ENCODE measurements at places on chromosomes 5 and 9.

- no peak for DNase-seq
These were observed 78.0 kb upstream of the TGFBR1 start for GRCh38 chr9:99026956-99027298.

DNA sequence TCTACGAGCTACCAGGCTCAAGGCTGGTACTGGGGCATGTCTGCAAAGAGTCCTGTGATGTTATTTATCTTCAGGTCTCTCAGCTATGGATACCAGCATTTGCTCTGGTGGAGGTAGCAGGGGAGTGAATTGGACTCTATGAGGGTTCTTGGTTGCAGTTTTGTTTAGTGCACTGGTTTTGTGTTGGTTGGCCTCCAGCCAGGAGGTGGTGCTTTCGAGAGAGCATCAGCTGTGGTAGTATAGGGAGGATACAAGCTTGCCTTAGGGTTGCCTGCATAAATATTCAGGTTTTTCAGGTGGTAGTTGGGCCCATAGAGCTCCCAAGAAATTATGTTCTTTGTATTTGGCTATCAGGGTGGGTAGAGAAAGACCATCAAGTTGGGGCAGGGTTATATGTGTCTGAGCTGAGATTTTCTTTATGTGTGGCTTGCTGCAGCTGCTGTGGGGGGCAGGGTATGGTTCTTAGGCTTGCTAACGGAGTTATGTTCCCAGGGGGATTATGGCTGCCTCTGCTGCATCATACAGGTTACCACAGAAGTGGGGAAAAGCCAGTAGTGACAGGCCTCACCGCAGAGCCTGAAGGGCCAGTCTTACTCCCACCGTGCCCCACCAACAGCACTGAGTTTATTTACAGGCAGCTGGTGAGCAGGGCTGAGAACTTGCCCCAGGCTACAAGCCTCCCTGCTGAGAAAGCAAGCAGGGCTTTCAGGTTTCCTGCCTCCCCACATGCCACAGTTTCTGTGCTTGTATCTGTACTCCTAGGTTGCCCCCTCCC, 9.7 kb upstream of the RIOK2 start:
- DNase-seq, result peak; percentile 24

- DNase-seq, result no peak
These were observed 95.8 kb upstream of the ANKRD55 start for GRCh38 chr5:56328753-56329560.

DNA sequence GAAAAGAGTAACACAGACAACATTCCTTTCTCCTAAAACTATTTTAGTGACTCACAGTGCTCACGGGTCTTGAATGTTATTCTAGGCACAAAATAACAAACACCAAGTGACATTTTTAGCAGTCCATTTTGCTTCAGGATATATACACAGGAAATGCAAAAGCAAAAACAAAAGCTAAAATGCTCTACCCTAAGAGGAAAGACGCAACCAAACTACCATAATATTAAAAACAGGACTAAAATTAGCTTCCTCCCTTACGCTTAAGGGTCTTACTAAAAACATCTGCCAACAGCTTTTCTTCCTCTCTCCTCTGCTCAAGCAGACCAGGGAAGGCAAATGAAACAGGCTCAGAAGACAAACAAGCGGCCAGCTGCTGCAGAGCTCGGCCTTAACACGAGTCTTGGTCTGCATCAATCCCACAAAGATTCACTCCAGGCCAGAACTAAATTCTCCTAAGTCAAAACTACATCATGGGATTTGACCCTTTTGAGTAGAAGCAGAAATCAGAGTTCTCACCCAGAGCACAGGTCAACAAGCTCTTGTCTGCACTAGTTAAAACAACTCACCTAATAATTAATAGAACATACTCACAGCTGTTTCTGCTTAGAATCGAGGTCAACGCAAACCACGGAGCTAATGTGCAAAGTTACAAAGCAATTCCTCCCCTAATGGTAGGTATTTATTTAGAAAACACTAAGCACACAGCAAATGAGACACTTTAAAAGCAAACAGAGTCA, 62.3 kb downstream of the RAPGEF1 start:
- peak; percentile 72 for DNase-seq

DNA sequence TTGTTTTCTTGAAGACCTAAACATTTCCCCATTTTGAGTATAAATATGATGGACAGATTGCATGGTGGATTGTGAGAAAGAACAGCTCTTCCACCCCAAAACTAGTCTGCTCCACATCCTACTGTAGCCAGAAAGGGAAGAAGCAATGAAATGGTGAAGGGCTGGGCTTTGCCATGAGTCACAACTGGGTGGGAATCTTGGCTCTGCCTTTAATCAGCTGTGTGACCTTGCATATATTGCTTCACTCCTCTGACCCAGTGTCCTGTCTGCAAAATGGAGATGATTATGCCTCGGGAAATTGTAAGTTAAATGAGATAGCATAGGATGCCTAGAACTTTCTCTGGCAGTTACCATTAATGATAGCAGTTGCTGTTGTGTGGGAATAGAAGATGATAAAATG, 101.9 kb downstream of the PDE8B start:
- no peak for DNase-seq

- no peak for DNase-seq
These were observed 9.4 kb upstream of the FGFR4 start for GRCh38 chr5:177077335-177077734.

DNA sequence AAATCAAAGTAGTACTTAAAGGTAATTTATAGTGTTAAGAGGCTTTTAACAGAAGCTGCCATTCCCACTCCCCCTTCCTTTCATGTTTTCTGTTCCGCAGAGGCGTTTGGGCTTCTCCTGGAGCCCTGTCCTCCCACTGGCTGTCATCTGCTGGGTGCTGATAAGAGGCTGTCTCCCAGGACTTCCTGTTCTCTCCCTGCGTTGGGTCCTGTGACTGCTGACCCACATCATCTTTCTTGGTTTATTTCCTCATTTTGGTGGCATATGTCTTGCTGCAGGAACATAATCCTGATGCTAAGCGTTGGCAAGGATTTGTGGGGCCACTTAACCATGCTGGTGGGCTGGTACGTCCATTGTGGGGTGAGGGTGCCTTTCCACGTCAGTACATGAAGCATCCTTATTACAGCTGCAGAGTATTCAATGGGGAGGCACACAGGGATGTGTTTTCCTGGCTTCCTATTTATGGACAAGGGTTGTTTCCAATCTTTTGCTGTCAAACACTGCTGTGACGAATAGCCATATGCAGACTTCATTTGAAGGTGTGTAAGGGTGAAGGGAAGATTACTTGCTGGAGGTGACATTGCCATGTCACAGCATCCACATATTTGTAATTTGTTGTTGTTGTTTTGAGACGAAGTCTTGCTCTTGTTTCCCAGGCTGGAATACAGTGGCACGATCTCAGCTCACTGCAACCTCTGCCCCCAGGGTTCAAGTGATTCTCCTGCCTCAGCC, 22.3 kb upstream of the RNF130 start:
- no peak for DNase-seq

GRCh38 chr5:44747396-44747795, 61.4 kb upstream of the MRPS30 start:
- DNase-seq, result no peak

DNA sequence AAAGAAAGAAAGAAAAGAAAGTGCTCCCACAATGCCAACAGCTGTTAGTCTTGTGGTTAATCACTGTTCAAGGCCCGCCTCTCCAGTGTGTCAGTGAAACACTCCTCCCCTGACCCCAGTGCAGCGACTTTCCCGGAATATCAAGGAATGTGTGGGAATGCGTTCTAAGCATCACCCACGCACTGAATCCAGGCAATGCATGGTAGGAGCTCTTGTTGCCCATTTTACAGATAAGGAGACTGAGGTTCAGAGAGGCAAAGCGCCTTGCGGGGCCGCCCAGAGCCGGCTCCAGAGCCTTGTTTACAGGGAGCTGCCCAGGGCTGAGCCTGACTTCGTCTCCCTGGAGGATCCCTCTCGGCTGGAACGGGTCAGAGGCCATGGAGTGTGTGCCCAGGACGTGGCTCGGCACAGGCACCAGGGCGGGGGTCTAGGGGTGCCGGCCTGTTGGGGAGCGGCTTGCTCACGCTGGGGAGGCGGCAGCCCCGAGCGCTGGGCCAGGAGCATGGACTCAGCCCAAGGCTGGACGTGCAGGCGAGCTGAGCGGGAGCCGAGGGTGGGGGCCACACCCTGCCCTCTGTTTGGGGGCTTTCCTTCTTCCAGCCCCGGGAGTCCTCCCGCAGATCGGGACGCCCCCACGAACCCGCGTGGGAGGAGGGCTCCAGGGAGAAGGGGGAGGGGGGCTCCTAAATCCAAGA, 823 bp downstream of the ST6GALNAC6 start:
- peak; percentile 72 for DNase-seq

DNA sequence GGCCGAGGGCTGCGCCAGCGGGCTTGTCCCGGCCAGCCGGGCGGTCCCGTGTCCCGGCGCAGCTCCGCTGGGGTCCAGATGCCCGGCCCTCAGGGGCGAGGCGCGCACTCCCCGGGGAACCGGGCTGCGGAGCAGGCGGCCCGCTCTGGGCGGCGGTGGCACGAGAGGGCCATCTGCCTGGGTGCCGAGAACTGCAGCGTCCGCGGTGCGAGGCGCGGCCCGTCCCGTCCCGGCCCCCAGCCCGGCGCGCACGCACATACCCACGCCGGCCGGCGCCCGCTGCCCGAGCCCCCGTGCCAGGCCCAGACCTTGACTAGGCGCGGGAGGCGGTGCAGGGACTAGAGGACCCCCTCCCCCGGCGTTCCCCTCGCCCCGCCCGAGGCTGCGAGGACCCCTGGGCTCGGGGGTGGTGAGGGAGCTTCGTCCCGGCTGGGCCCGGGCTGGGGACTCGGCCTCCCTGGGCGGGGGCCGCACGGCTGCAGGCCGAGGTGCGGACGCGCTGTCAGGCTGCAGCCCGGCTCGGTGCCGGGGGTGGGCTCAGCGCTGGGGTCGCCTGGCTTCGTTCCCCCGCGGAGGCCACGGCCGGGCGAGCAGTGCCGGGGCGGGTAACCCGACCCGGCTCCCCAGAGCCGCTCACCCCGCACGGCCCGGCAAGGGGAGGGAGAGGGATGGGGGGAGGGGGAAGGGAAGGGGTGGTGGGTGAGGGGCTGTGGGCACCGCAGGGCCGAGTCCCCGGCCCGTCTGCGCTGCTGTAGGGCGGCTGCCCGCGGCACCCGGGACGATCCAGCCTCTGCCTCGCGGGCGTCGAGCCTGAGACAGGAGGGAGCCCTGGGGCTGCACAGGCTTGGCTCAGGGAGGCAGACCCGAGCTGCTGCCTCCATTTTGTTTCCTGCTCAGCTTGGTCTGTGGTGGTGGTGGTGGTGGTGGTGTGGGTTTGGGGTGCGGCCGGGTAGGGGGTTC, 1.2 kb upstream of the NSD1 start:
- DNase-seq, result peak; percentile 91

DNA sequence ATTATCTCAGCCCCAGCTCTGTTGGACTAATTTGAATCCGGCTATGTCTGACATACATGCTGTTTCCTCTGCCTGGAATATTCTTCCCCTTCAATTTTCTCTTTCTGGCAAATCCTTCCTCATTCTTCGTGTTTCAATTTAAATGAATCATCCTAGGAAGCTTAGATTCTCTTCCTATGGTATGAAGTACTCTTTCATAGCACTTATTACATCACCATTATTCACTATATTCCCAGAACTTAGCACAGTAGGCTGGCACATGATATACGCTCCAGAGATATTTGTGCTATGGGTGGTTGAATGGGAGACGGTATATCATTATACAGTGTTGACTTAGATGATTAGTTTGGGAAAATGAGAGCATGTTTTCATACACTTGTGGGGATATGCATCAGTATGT, 91.0 kb upstream of the JAK2 start:
- DNase-seq, result no peak

DNA sequence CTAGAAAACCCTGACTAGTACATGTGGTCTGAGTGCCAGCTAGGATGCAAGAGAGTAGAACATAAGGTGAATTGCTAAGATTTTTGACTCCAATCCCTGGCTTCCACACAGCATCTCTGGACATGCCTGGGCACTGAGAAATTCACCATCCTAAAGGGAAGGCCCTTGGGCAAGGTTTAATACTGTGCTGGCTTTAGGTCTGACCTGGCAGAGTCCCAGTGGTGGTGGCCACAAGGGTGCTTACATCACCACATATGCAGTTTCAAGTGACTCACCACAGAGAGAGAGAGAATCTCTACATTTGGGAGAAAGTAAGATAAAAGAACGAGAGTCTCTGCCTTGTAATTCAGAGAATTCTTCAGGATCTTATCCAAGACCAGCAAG, 661.6 kb upstream of the C9orf72 start:
- DNase-seq, result no peak

- no peak for DNase-seq
These were observed 90.3 kb upstream of the ACO1 start for GRCh38 chr9:32294106-32294505.

GRCh38 chr9:12631866-12632265, 61.3 kb upstream of the TYRP1 start:
- no peak for DNase-seq

GRCh38 chr5:129836321-129836720, 67.9 kb upstream of the CHSY3 start:
- DNase-seq, result no peak

- DNase-seq, result no peak
These were observed 152.5 kb downstream of the CDH10 start for GRCh38 chr5:24492229-24492628.

GRCh38 chr5:169009123-169009522, 291.8 kb downstream of the SLIT3 start:
- no peak for DNase-seq

GRCh38 chr9:129407905-129408452, 212.9 kb downstream of the C9orf50 start:
- no peak for DNase-seq

- peak; percentile 15 for DNase-seq
These were observed 2.0 kb downstream of the EIF4EBP3 start for GRCh38 chr5:140549237-140550144.

DNA sequence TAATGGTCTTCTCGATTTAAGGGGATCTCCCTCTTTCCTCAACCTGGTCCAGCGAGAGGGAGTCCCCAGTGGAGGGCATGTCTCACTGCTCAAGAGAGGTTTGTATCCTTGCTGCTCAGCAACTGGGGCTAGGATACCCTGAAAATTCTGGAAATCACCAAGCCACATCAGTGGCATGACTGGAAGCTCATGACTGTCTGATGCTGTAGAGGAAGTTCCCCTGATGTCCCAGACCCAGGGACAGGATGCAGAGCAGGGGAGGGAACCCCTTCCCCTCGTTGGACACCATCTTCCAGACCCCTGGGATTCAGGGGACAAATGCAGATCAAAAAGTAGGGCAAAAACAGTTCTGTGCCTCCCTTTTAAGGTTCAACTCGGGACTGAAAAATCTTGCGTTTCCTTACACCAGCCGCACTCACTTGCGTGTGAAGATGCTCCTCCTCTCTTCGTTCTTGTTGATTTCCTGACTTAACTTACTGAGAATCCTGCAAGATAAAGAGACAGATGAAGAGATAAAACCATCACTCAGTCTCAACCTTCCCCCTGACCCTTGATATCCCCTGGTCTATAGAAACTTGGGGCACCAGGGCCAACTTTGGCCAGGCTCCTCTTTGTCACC, 22.1 kb downstream of the LCP2 start:
- no peak for DNase-seq

GRCh38 chr5:80961376-80962281, 1.5 kb downstream of the RASGRF2 start:
- DNase-seq, result peak; percentile 42
